T-helper 22 cell (primary cell): ENCODE measurements at places on chromosomes 7 and 10.
A peak's percentile ranks its signal among the peaks of the same experiment; 100 is the strongest.

- DNase-seq, result no peak
These were observed 2.9 kb upstream of the LCOR start for GRCh38 chr10:96829029-96829773.

DNA sequence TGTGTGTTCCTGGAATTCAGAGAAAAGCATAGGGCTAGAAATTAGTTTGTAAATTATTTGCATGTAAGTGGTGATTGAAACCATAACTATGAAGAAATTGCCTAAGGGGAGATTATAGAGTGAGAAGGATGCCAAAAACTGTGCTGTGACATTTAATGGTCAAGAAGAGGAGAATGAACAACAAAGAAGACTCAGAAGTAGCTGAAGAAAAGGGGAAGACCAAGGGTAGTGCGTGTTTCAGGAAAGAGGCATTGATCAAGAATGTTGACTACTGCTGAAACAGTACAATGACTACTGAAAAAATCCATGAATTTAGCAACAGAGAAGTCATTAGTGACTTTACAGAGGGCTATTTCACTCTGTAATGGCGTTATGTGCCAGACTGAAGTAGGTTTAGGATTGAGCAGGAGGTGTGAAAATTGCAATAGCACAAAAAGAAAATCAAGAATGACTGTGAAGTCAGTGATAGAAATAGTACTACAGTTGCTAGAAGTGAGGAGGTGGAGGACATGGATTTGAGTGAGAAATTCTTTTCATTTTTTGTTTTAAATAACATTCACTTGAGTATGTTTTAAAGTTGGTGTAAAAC lies 28.9 kb upstream of the SAMD9L start:
- no peak for DNase-seq

GRCh38 chr10:5573968-5574641 lies 49.3 kb downstream of the CALML3 start:
- no peak for DNase-seq

DNA sequence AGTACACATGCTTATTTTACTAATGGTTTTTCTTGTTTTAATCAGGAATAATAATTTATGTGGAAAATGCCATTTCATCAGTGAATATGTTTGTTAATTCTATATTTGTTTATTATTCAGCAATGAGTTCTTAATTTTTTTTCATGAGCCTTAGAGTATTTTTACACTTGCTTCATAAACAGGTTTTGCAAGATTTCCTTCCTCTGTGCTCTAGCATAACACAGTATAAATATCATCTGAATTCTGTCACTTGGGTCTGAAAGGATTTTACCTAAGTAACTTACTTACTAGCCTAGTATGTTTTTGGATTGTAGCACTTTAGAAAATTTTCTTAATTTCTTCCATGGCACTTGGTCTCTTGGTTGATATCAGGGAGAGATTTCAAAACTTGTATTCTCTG lies 45.8 kb downstream of the GLCCI1 start:
- no peak for DNase-seq

DNA sequence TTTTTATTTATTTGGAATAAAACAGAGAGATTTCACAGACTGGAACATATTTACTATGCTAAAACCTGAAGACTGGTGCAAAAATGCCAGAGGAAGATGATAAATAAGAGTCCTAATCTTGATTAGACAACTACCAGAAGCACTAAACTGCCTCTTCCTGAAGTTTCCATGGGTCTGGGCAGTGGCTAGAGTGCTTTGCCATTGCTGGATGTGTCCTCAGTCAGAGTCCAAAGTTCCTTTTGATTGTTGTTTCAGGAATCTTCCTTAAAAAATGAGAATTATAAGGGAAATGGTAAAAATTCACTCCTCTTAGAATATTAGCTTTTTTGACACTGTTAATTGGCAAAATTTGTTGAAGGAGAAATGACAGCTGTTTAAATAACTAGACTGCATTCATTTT lies 86.3 kb upstream of the AHR start:
- DNase-seq, result no peak

DNA sequence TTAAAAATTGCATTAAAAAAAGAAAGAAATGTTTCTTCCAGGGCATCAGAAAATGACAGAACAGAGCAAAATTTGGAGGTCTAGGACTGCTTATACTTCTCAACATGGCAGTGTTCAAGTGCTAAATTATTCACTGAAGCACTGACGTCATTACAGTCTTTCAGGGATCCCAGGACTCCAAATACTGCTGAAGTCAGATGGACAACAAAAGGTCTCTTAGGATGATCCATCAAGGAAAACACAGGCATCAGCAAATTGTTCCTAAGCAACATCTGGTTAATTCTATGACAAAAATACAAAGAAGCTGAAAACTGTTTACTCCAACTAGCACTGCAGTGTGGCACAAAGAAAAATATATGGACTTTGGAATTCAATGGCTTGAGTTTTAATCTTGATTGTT lies 52.1 kb downstream of the PDK4 start:
- no peak for DNase-seq

DNA sequence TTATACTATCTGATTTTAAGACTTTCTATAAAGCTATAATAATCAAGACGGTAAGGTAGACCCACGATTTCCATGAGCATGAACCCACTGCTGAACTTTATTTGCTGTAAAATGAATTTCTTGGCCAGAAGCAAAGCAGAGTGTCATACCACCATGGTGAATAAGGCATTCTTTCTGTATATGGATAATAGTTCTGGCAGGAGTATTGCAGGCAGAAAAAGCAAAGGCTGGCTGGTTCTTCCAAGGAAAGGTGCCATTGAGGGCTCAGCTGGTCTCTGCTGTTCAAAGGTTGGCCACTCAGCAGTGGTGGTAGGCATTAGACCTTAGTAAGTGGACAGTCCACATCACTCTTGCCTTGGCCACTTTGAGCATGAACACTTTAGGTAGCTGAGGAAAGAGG lies 104.1 kb upstream of the KCNMA1 start:
- DNase-seq, result no peak

DNA sequence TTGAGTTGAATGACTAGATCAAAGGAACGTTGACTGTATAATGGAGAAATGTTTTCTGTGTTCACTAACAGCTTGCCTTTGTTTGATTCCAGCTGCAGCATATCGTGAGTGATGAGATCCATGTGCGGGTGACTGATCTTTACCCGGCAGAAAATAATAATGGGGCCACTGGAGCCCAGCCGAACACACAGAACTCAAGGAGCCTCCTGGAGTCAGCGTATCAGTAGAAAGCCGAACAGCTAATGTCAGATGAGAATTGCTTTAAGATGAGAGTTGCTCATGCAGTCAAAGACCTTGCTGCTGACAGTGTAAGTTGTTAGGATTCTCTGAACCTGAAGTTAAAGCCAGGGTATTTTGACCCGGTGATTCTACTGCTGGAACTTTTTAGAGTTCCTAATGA lies 34.3 kb upstream of the MTPAP start:
- no peak for DNase-seq

GRCh38 chr10:84966708-84967441 lies 638.5 kb downstream of the CCSER2 start:
- no peak for DNase-seq

DNA sequence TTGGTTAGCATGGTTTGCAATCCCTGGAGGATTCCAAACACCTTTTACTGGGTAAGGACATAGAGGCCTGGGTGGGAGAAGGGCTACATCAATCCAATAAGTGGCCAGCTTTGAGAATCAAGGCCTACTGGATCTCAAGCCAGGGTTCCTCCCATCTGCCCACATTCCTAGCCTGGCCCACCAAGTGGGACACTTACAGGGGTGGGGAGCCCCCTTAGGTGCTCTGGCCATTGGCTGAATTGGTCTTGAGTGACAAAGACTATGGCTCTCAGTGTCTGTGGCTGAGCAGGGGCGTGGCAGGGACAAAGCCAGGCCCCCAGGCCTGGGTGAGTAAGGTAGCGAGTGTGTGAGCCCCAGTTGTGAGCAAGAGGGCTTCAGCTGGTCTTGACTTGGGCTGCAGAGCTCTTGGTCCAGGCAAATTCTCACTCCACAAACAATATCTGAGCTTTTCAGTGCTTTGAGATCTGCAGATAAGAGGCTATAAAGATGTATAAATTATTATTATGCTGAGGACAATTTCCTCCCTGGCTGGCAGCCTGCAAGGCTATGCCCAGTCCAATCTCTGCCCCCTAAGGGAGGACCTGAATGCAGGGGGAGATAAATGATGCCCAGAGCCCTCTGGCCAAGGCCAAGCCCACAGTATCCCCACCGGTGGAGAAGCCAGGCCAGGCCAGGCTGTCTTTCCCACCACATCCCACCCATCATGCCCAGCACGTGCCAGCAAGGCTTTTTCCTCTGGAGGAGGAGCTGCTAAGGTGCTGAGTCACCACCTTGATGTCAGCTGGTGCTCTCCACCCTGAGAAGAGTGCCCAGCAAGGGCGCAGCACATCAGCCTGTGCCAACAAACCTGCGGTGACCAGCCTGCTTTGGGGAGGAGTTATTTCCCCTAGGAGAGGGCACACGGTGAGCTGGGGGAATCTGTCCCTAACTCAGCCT lies 80.7 kb upstream of the DUSP5 start:
- DNase-seq, result no peak

- no peak for DNase-seq
These were observed 640.4 kb downstream of the TYW1 start for GRCh38 chr7:67637023-67637358.

- DNase-seq, result no peak
These were observed 112.0 kb downstream of the NEURL1 start for GRCh38 chr10:103605359-103606096.

DNA sequence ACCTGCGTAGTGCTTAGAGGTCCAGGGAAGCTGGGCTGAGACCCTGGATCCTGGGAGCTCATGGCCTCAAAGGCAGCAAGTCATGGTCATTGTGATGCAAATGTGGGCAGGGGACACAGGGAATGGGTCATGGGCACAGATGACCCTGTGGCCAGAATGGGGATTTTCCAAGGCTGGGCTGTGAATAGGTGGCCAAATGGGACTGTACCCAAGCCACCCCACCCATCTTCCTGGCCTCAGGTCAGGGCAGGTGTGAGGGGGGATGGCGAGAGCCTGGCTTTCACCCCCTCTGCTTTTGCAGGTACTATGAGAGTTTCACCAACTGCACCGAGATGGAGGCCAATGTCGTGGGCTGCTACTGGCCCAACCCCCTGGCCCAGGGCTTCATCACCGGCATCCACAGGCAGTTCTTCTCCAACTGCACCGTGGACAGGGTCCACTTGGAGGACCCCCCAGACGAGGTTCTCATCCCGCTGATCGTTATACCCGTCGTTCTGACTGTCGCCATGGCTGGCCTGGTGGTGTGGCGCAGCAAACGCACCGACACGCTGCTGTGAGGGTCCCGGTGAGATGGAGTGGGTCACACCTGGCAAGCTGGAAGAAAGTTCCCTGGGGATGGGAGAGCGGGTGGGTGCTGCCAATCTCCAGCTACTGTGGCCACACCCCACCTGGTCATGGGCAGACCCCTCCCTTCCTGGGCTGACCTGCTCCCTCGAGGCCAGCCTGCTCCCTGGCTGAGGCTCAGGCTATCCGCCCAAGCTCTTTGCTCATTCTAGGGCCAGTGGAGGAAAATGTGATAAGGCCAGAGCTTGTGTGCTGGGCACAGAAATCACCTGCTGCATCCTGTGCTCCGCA lies 25.5 kb downstream of the RAMP3 start:
- no peak for DNase-seq

- DNase-seq, result peak; percentile 64
These were observed at the start of gene FHIP2A for GRCh38 chr10:114821293-114821914. FHIP2A (plus strand) TSS chr10:114821780; CDS start chr10:114822079, 299 bp downstream.

GRCh38 chr7:106862317-106863089 lies 2.6 kb upstream of the PIK3CG start:
- DNase-seq, result no peak

GRCh38 chr7:99674995-99675742 lies 4.6 kb downstream of the CYP3A5 start:
- no peak for DNase-seq

DNA sequence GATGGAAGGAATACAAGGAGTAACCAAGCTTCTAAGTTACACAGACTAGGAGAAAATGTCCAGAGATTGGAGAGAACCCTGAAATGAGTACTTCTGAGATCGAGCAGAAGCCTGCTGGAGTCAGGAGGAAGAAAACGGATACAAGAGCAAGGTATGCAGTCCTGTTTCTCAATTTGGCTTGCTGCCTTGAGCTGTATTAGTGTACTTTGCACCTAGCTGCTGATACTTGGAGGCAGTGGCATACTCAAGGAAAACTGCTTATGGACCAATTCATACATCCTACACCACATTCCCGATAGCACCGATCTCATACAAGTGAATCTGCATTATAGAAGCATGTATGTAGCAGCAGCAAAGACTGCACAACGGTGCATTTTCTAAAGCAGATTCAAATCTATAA lies 14.4 kb downstream of the PIP4K2A start:
- DNase-seq, result no peak

DNA sequence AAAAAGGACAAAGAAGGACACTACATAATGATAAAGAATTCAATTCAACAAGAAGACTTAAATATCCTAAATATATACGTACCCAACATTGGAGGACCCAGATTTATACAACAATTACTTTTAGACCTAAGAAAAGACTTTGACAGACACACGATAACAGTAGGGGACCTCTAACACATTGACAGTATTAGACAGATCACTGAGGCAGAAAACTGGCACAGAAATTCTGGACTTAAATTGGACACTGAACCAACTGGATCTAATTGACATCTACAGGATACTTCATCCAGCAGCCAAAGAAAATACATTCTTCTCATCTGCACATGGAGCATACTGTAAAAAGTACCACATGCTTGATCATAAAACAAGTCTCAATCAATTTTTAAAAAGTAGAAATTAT lies 103.8 kb downstream of the DGKI start:
- DNase-seq, result no peak

- DNase-seq, result no peak
These were observed 99.5 kb upstream of the TNRC18 start for GRCh38 chr7:5523052-5523711.

DNA sequence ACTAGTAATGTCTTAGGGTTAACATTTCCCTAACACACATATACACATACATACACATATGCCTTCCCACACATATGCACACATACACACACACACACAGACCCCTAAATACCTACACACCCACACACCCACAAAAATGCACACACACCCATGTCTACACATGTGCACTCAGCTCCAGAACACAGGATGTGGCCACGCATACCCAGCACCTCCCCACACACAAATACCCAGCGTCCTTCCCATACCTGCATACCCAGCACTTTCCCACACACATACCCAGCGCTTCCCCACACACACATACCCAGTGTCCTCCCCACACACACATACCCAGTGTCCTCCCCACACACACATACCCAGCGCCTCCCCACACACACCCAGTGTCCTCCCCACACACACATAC lies 534.9 kb downstream of the DNAJB6 start:
- DNase-seq, result no peak

DNA sequence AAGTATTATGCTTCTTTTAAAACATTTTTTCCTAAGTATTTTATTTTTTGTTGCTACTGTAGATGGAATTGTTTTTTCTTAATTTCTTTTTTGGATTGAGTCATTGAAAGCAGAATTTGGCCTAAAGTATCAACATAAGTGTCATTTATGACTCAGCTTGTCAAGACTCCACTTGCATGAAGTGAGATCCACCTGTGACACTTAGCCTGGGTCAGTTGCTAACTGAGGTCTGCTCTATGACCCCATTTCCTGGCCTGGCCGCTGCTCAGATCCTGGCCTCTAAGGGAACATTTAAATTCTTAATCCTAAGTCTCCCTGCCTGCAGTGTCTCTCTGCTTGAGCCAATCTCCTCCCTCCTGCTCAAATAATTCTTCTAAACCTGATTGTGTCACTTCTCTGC lies 35.5 kb downstream of the TMEM270 start:
- no peak for DNase-seq

GRCh38 chr7:69445541-69445940 lies 152.7 kb upstream of the AUTS2 start:
- no peak for DNase-seq
